ENCODE measurements at places on chromosomes 11 and 22.

DNA sequence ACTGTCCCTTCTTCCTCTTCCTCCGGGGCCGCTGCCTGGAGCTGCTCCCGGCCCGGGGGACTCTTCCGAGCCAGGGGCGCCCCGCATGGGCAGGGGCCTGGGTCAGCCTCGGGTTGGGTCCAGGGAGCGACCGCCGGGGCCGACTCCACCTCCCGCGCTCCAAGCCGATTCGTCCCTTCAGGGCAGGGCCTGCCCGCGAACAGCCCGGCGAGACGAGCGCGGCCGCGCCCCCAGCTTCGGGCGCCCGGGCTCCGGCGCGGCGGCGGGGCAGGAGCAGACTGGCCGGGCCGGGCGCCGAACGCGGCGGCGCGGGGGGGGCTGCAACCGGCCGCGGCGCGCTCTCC, at the start of gene LARGE1:
Gene LARGE1, minus strand, starts transcription at position 280 of the 344 bp plus-strand sequence.
- peak; percentile 28 for DNase-seq

DNA sequence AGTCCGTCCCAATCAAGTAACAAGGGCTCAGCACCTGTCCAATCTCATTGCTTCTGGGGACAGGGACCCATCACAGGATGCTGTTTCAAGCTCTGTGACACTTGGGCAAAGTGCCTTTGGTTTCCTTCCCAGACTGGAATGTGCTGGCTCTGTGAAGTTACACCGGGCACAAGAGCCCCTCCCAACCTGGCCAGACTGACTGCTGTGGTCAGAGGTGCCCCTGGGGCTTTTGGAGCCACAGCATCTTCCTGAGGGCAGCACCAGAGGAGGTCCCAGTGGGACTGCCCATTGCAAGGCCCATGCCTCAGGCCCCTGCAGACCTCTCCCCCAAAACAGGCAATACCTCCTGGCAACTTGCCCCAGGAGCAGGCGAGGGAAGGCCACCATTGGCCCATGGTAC, 155.2 kb upstream of the GRK3 start:
- DNase-seq: no peak

GRCh38 chr11:123587559-123587958, 66.9 kb downstream of the SCN3B start:
- DNase-seq: no peak

GRCh38 chr11:85299258-85299942, 327.7 kb downstream of the DLG2 start:
- DNase-seq: peak; percentile 33

DNA sequence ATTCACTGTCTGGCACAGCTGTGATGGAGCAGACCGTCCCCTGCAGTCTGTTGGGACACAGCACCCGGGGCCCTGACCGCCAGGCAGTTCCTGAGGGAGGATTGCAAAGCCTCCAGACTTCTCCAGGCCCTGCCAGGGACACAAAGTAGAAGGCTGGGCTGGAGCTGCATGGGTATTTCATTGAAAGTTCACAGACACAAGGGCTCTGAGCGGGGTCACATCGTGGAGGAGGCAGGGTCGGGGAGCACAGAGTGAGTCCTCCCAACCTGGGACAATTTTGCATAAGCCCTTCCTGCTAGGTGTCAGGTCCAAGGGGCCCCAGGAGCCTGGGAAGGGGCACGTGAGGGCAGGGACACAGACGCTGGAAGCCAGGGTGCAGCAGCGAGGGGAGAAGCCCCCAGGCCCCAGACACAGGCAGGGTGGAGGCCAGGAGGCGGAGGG, 15.7 kb downstream of the IFITM10 start:
- DNase-seq: no peak

- DNase-seq: no peak
Observed at GRCh38 chr22:48696371-48696770, 1131.3 kb downstream of the BRD1 start.
